Stimulated activated CD8-positive, alpha-beta memory T cell treated with anti-CD3 and anti-CD28 coated beads, Interleukin-15, amount 100 ng/mL, for 4 hours (primary cell): ENCODE measurements at places on chromosomes 5 and 9.
A peak's percentile ranks its signal among the peaks of the same experiment; 100 is the strongest.

- no peak for DNase-seq
Observed at GRCh38 chr5:148805326-148806290, 20.8 kb upstream of the ADRB2 start.

DNA sequence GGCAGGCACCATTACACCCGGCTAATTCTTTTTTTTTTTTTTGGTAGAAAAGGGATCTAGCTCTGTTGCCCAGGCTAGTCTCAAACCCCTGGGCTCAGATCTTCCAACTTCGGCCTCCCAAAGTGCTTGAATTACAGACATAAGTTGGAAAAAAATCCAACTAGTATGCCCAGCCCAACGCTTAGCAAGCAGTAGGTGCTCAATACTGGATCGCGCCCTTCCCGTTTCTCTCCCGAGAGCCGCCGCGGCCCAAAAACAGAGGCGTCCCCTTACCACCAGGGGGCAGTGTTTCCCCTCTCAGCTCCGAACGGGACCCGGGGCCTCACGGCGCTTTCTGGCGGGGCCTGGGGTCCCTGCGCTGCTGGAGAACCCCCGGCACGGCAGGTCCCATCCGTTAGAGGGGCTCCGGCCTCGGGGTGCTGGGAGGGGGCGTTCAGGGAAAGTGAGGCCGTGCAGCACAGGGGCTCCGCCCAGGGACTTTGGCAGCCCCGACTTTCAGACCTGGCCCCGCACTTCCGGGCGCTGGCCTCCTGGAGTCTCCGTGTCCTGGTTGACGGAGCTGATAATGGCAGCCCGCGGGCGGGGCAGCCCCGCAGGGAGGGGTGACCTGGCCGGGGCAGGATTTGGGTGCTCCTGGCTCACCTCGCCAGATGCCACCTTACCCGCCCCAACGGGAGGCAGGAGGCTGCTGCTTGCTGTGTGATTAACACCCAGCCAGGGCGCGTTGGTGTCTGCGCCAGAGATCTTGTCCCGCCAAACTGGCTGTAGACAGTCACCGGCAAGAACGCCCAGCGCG, 15.2 kb downstream of the PTGES start:
- DNase-seq, result peak; percentile 59

- no peak for DNase-seq
Observed at GRCh38 chr5:172827841-172828240, 6.2 kb upstream of the ERGIC1 start.

- DNase-seq, result no peak
Observed at GRCh38 chr5:66242050-66242715, 98.1 kb downstream of the SREK1 start.

GRCh38 chr5:36367524-36367923, 65.8 kb upstream of the RANBP3L start:
- no peak for DNase-seq

DNA sequence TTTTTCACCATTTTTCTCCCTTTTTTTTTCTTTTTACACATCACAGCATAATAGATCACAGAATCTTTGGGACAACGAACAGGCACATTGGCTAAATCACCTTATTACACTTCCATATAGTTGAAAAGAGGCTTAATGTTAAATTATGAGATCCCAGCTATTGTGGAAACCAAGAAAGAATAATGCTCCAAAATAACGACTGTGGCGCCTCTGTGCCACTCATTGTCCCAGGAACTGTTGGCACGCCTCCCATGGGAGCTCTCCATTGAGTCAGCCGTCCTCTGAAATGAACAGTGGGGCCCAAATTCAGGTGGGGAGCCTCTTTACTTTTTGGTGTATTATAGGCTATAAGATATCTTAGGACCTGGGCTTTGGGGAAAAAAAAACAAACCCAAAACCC, 82.2 kb upstream of the NFIB start:
- DNase-seq, result no peak

DNA sequence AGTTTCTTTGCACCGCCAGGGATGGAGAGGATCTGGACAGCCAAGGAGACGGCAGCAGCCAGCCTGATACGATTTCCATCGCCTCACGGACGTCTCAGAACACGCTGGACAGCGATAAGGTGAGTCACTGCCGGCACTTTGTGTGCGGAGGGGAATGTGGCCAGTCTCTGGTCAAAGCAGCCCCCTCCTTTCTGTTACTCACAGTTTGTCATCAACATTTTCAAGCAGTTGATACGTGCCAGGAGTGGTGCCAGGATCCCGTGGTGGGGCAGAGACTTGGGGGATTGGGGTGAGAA, 175.1 kb upstream of the OTULINL start:
- no peak for DNase-seq

DNA sequence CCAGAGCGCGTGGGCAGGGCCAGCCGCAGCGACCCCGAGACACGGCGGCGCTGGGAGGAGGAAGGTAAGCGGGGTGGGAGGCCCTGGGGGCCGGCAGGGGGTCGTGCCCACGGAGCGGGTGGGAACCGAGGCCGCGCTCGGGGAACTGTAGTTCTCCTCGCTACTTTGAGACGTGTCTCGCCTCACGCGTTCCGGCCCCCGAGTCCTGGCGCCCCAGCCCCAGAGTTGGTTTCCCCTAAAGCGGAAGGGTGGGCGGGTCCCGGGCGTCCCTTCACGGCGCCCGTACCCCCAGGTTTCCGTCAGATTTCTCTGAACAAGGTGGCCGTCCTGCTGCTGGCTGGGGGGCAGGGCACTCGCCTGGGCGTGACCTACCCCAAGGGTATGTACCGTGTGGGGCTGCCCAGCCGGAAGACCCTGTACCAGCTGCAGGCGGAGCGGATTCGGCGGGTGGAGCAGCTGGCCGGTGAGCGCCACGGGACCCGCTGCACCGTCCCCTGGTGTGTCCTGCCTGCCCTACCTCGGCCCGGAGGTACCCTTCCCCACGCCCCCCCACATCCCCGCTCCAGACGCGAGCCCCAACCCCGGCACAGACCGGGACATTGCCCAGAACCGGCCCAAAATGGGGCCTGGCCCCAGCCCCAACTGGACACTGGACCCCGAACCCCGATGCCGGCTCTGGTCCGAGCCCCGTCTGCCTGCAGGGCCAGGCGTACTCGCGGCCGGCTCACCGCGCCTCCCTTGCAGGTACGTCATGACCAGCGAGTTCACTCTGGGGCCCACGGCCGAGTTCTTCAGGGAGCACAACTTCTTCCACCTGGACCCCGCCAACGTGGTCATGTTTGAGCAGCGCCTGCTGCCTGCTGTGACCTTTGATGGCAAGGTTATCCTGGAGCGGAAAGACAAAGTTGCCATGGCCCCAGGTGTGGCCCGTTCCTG, 709 bp downstream of the UAP1L1 start:
- DNase-seq, result peak; percentile 21

DNA sequence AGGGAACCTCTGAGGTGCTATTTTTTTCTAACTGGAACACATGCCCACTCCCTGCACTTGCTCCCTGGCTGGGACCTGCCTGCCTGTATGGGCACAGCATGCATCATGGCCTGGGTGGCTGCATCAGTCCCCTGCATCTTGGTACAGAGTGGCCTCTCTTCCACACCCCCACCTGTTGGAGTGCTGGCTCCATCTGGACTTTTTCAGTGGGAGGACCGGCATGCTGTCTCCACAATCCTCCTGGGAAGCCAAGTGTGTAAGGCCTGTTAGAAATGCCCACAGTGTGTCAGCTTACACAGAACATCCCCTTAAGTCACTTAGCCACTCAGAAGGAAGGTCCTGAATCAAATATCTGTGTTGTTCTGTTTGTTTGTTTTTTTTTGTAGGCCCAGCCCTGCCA, 102.9 kb downstream of the MARCHF3 start:
- DNase-seq, result no peak

- DNase-seq, result no peak
Observed at GRCh38 chr9:98558575-98558974, 150.2 kb downstream of the GABBR2 start.

DNA sequence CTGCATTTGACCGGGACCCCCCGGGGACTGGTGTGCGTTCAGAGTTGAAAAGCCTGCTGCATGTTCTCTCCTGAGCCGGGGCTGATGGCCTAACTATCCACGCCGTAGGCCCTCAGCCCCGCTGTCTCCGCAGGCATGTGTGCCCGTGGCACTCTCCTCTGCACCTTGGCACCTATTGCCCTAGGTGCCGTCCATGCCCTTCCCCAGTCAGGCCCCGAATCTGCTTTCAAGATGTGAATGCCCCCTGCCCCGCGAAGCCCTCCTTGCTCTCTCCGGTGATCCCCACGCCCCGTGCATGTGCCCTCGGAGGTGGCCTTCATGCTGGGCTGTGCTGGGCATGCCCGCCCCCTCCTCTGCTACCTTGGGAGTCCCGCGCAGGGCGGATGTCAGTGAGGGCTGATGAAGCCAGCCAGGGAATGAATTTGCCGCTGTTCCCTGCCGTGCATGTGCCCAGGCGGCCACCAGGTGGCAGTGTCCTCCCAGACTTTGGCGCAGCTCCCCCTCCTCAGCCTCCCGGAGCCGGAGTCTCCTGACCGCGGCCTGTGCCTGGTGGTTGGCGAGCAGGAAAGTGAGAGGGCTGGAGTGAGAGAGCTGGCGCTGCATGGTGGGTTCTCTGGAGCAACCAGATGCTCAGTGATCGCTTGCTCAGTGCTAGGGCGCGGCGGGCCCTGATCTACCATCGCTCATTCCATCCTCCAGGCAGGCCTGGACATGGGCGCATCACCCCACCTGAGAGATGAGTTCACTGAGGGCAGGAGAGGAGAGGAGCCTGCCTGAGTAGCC, 112.9 kb upstream of the LMX1B start:
- peak; percentile 33 for DNase-seq

GRCh38 chr5:151007430-151008209, 12.8 kb upstream of the GPX3 start:
- DNase-seq, result no peak

DNA sequence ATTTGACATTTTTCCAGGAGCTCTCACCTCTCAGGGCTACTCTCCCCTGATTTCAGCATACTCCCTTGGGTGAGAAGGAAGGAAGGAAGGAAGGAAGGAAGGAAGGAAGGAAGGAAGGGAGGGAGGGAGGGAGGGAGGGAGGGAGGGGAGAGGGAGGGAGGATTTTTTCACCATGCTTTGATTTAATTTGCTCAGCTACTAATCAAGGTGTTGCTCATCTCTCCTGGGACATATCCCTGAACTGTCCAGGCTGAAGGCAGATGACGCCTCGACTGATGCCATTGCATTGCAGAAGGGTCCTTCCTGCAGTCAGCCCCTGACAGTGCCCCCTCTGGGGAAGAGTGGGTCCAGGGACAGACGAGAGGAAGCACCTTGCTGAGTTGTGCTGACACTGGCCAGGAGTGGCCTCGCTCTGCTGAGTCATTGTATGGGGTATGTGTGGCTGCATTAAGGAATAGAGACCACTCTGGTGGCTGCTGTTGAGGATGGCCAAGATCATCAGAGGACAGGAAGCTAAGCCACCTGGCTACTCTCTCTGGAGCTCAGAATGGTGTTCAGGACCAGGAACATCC, 43.6 kb upstream of the CRB2 start:
- DNase-seq, result no peak

GRCh38 chr5:170606941-170607340, 103.1 kb downstream of the KCNIP1 start:
- DNase-seq, result no peak

- no peak for DNase-seq
Observed at GRCh38 chr5:148817606-148818005, 8.8 kb upstream of the ADRB2 start.

DNA sequence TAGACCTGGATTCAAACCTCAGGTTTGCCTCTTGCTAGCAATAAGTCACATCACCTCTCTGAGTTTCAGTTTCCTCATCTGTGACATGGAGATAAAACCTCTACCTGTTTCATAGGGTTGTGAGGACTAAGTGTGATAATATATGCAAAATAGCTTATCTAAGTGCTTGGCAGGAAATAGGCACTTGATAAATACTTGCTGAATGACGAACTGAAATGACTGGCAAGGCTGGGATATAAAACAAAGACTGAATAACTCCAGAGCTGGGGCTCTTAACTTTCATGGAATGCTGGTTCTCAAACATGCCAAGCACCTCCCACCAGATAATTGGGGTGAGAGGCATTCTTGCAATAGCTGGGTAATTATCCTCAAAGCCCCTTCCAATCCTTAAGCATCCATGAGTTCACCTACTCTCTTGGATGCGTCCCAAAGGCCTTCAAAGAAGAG, 87.6 kb downstream of the ADRB2 start:
- DNase-seq, result no peak

DNA sequence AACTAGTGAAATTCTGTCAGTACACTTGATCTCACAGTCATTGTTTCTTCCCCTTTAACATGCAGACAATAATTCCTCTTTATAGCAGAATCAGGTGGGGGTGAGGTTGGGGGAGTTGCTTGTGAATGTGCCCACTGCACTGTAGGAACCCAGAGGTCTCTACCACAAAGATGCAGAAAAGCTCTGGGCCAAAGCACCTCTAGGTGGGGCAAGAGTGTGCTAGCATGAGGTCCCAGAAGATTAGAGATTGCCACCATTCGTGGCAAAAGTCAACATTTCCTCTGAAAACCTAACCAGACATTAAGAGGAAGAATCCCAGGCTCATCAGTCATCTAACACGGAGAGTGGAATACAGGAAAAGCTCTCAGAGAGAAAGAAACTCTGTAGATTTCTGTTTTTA, 74.5 kb downstream of the PTCD2 start:
- no peak for DNase-seq

GRCh38 chr5:78666041-78666444, 17.5 kb upstream of the LHFPL2 start:
- DNase-seq, result no peak

GRCh38 chr5:172816925-172817562, 17.0 kb upstream of the ERGIC1 start:
- no peak for DNase-seq

- no peak for DNase-seq
Observed at GRCh38 chr5:127943061-127943371, 140.6 kb upstream of the SLC12A2 start.
